ENCODE measurements at places on chromosomes 4 and X. TPM values are rescaled to one million over a fixed set of nuclear protein-coding genes. Genes with fewer than 3 reads are reported as not detected.

PNMA6A gene
- total RNA-seq, result 1.3 TPM

MAGT1 gene
- total RNA-seq, result 83.3 TPM

DRD5 gene
- total RNA-seq, result not detected

TRIM60 gene
- total RNA-seq, result not detected

ACSL4 gene
- total RNA-seq, result 103 TPM

VCX3A gene
- not detected for total RNA-seq

CYTL1 gene
- total RNA-seq, result 101 TPM

DYNLT3 gene
- 33.8 TPM for total RNA-seq

FUNDC2 gene
- total RNA-seq, result 54.0 TPM

GRIA3 gene
- total RNA-seq, result not detected

XPNPEP2 gene
- not detected for total RNA-seq

BST1 gene
- total RNA-seq, result 49.3 TPM
